ENCODE measurements at places on chromosomes 12 and 14.

DNA sequence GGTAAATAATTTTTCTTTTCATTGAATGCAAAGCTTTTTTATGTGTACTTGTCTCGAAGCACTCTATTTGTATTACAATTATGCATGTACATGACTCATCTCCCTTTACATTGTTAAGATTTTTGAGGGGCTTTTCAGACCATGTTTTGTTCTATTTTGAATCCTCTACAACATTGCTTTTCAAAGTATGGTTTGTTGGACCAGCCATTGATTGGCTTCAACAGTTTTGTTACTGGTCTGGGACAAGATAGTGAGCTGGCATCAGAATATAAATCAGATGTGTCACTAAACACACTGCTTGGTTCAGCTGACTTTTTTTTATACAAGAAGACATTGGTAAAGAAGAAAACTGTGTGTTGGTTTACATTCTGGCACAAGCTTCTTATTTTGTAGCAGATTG, 122.3 kb downstream of the MON2 start:
- DNase-seq = no peak

- no peak for DNase-seq
These were observed 6.4 kb upstream of the CD27 start for GRCh38 chr12:6438345-6438744.

DNA sequence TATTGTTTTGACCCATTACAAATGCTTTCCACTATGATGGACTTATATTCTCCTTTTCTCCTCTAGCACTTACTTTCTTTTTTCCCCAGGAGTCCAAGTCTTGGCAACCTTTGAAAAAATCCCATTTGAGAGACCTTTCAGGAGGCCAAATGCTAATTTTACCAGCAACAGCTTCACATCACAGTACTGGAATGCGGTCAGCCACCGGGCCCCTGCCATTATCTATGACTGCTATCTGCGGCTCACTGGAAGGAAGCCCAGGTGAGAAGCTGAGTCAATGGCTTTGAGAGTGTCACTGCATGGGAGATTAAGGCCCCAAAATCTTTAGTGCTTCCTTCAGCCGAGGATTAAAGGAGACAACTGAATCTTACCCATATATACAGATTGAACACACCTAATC, 64.2 kb downstream of the ERGIC2 start:
- no peak for DNase-seq

- no peak for DNase-seq
These were observed 69.3 kb downstream of the PRMT8 start for GRCh38 chr12:3560295-3560620.

DNA sequence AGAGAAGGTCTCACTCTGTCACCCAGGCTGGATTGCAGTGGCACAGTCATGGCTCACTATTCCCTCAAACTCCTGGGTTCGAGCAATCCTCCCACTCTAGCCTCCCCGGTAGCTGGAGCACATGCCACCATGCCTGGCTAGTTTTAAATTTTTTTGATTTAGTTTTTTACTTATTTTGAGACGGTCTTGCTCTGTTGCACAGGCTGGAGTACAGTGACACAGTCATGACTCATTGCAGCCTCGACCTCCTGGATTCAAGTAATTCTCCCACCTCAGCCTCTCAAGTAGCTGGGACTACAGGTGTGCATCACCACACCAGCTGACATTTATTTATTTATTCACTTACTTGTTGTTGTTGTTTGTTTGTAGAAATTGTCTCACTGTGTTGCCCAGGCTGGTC, 22.2 kb upstream of the DIP2B start:
- no peak for DNase-seq
